ENCODE measurements at places on chromosomes 3 and 15.

DNA sequence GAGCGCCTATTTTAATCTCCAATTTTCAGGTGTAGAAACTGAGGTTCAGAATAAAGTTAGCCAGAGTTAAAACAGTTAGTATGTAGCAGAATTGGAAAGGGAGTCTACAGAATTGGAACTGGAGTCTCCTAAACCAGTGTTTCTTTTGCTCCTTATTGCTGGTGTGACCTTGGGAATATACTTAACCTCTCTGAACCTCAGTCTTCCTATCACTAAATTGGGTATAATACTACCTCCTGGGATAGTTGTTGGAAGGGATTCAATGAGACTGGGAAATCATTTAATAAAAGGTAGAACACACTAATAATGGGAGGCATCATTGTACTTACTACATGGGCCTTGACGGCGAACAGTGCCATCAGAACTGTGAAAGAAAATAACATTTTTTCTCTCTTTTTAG, 55.1 kb downstream of the LPP start:
- DNase-seq = no peak

DNA sequence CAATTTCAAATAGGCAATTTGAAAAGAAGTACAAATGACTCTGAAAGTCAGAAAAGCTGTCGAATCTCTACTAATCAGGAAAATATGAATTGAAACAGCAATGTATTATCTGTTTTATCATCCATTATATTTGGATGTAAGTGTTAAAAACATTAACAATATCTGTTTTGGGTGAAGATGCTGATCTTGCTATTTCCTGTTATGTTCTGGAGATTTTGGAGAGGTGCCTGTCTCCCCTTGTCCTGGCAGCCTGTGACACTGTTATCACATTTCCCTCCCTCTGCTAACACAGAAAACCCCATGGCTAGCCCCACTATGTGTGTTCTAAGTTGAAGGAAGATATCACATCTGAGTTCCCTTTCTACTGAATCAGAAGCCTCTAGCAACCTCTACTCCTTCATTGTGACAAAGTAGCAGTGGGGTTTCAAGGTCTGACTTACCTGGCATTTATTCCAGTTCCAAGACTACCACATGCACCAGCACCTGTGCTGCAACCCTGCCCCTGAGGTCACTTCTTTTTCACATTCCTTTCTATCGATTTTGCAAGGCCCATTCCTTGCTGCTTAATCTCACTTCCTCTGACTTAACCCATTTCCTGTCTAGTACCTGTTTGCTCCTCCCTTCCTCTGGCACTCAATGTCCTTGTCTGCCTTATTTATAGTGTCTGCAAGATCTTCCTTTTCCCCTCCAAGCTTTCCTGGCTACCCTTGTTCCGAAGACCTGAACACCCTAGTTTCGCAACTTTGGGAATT, 95.5 kb upstream of the COL8A1 start:
- no peak for DNase-seq

- DNase-seq = no peak
Measured at GRCh38 chr3:165466856-165467255, 270.7 kb upstream of the SLITRK3 start.

DNA sequence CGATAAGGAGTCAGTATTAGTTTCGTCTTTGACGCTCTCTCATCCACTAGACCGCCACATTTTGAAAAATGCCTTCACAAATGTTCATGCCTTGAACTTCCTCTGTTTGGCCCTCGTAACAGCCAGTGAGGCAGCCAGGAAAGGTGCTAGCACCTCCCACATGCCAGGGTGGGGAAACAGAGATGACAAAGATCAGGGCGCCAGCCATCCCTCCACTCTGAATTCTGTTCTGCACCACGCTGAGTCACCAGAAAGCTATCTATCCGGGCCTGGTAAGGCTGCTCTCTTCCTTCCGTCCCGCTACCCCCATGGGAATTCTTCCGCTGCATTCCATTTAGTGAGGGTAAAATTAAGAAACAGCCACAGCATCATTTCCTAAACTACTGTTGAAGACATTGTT, 31.3 kb upstream of the BCL2L10 start:
- DNase-seq = no peak

DNA sequence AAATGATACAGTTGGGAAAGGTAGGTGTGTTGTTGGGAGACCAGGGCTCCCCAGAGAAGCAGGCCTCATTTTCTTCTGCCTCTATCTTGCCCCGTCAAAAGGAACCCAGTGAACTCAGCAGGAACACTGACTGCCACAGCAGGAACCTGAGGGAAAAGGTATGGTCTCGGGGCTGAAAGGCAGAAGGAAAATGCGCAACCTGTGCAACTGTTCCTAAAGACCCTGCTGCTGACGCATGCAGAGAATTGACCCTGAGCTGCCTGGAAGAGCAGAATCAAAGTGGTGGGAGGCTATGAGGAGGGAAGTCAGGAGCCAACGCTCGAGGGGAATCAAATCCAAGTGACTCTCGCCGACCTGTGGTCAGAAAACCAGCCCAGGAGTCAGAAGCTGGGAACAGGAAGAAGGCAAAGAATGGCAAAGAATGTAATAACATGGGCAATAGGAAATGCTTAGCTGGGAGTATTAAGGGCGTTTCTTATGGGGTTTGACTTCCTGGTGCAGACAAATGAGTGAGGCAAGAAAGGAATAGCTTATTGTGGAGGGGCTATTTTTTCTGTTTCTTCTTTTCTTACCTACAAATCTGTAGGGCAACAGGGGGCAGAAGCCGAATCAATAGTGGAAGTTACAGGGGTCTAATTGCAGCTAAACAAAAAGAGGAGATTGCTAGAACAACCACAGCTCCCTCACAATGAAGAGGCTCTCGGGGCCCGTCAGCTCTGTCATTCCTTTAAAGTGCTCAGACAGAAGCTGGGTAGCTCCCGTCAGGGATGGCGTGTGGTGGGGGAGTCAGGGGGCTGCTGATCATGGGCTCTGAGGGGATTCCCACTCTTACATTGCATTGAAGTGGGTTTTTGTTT, 65.4 kb upstream of the DLG1 start:
- DNase-seq = no peak

- no peak for DNase-seq
Measured at GRCh38 chr3:74592359-74592758, 22.1 kb downstream of the CNTN3 start.

- DNase-seq = no peak
Measured at GRCh38 chr3:29889215-29889614, 608.3 kb downstream of the RBMS3 start.

- no peak for DNase-seq
Measured at GRCh38 chr3:194994551-194994981, 276.4 kb downstream of the XXYLT1 start.

GRCh38 chr3:149879872-149880271, 66.9 kb downstream of the RNF13 start:
- peak; percentile 14 for DNase-seq

GRCh38 chr3:71905426-71905825, 120.5 kb upstream of the PROK2 start:
- DNase-seq = no peak

DNA sequence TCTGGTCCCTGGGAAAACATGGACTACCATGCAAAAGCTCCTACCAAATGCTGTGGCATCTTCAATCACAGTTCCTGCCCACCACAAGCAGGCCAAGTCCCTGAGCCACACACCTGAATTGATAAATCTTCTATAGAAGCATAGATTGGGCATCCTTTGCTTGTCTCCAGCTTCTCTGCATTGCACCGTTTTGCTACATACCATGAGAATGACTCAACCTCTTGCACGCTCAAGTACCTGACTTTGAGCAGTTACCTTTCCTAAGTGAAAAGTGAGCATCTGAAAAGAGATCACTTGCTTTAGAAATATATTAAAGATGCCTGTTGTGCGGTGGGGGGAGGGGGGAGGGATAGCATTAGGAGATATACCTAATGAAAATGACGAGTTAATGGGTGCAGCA, 31.3 kb downstream of the GATM start:
- DNase-seq = no peak

- no peak for DNase-seq
Measured at GRCh38 chr3:101845425-101845824, 3.9 kb upstream of the NFKBIZ start.

- peak; percentile 16 for DNase-seq
Measured at GRCh38 chr3:192409838-192410683, 317.3 kb downstream of the FGF12 start.

- DNase-seq = no peak
Measured at GRCh38 chr3:49030321-49030720, 1.1 kb upstream of the IMPDH2 start.

DNA sequence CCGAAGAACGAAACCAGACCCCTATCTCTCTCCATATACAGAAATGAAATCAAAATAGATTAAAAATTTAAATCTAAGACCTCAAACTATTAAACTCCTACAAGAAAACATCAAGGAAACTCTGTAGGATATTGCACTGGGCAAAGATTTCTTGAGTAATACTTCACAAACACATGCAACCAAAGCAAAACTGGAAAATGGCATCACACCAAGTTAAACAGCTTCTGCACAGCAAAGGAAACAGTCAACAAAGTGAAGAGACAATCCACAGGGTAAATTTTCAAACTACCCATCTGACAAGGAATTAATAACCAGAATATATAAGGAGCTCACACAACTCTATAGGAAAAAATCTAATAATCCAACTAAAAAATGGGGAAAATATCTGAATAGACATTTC, 29.4 kb downstream of the CCK start:
- no peak for DNase-seq

DNA sequence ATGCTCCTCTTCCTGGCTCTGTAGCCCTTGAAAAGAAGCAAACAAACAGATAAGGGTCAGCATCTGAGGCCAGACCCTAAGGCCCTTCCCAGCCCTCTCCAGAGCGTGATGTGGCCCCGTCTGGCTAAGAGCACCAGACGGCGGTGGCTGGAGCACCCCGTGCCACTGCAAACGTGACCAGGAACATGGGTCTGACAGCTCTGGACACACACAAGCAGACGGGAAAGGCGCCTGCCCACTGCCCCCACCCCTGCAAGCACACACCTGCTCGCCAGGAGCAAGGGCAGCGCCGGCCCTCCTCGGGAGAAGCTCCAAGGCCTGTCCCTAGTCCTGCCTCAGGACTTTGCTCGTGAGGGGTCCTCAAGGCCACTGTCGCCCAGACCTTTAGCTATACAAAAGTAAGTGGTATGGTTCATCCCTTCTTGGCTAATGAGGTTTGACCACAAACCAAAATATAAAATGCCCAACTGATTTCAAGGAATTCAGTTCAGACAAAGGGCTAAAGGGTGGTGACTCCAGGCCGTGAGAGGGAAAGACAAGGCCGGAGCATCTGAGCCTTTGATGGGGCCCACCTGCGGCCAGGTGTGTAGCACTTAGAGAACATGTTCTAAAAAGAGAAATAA, 90.4 kb downstream of the XXYLT1 start:
- DNase-seq = no peak

- no peak for DNase-seq
Measured at GRCh38 chr15:50893976-50894375, 14.5 kb upstream of the AP4E1 start.

DNA sequence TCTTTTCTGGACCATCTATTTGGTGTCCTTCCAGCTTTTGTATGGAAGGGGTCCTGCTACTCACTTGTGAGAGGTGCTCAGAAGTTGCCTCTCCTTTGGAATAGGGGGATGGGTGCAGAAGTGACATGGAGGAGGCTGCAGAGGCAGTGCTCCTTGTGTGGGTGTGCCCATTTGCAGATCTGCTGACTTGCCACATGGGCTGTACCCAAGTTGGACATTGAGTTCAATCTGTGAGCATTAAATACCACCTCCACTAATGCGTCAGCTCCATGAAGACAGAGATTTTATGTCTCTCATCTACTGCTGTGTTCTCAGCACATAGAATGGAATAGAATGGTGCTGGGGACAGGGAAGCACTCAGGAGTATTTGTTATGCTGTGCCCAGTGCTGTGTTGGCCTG, 76.2 kb downstream of the RGMA start:
- DNase-seq = no peak

GRCh38 chr15:85767785-85768529, 26.8 kb downstream of the KLHL25 start:
- no peak for DNase-seq

GRCh38 chr3:127800508-127800907, 21.8 kb downstream of the MGLL start:
- no peak for DNase-seq

GRCh38 chr3:124277144-124277890, 285.4 kb upstream of the ROPN1 start:
- DNase-seq = no peak

- DNase-seq = no peak
Measured at GRCh38 chr15:36742696-36743095, 163.3 kb downstream of the CDIN1 start.

GRCh38 chr3:64253689-64254088, 28.4 kb upstream of the PRICKLE2 start:
- DNase-seq = no peak

- DNase-seq = peak; percentile 91
Measured at GRCh38 chr15:99249270-99249841, at the start of gene TTC23. TTC23 (minus strand) TSS chr15:99249581; CDS start chr15:99228712, 20,869 bp downstream.

- DNase-seq = no peak
Measured at GRCh38 chr3:155766206-155766605, 21.3 kb upstream of the PLCH1 start.

GRCh38 chr3:8658306-8659212, 14.0 kb upstream of the SSUH2 start:
- DNase-seq = peak; percentile 16

DNA sequence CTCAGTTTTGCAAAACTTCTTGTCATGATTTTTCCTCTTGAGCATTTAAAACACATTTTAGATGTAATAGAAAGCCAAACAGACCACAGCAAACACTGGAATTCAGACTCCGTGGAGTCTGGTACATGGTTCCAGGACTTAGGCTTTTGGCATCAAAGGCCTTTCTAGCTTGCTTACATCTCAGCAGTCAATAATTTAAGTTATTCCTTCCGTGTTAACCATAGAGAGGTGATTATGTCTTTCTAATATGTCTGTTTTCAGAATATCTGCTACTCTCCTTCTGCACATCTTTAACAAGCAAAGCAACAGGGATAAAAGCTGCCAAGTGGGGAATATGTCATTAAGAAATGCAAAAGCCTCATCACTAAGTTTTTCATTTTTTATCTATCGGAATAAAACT, 171.7 kb upstream of the CRBN start:
- no peak for DNase-seq

DNA sequence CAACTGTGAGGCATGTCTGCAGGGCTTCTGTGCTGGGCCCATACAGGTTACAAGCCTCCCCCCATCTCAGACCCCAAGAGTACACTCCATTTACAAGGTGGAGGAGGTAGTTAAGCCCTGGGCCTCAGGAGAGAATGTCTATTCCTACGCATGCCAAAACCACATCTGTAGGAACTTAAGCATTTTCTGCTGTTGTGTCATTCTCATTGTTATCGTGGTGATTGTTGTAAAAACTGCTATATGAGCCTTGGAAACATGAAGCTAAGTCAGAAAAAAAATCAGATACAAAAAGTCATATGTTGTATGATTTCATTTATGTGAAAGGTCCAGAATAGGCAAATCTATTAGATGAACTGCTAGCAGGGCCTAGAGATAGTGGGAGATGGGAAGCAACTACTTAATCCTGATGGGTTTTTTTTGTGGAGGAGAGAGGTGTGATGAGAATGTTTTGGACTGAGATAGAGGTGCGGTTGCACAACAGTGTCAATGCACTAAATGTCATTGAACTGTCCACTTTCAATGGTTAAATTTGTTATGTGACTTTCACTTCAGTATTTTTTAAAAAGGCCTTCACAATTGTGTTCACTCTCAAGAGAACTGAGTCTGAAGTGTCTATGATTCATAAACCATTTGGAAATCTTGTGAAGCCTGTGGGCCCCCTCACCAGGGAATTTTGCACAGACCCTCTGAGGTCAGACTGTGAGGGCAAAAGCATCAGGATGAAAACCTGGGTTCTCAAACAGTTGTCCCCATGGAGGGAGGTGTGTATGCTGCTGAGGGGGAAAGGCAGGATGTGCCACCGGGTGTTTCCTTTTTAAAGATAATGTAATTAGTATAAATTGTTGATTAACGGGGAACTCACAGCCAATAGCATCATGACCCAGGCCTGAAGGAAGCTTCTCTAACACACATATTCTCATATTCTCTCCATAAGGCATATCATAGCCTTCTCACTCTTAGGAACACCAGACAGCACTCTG, 3.2 kb downstream of the RTP3 start:
- no peak for DNase-seq

Data from forelimb muscle (tissue), 1 donor.